ENCODE measurements at places on chromosomes 5 and 9. TPM values are rescaled to one million over a fixed set of nuclear protein-coding genes. Genes with fewer than 3 reads are reported as not detected.

JAKMIP2 gene
- total RNA-seq, result 1.1 TPM

GRCh38 chr5:56481428-56482357 lies 248.6 kb upstream of the ANKRD55 start:
- peak; percentile 92 for DNase-seq

DNA sequence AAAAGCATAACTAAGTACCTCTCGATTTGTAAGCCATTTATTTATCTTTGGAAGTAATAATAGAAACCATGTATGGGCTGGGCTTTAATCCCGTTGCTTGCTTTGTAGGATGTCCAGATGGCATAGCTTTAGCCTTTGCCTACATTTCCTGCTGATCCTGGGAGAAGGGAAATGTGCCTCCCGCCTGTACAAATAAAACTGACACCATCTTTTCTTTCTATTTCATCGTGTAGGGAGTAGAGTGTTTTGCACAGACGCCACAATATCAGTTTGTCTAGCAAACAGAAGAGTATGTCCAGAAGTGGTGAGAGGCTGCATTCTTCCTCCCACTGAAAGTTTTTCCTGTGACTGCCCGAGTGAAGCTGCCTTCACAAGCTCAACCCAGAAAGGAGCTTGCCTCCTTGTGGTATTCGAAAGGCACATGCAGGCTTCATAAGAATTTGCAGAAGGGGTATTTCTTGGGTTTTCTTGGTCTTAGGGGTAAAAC lies 24.7 kb upstream of the TJP2 start:
- DNase-seq, result peak; percentile 84

- DNase-seq, result peak; percentile 74
These were observed 4.5 kb downstream of the ELAVL2 start for GRCh38 chr9:23821375-23822181.

- DNase-seq, result no peak
These were observed 247.1 kb downstream of the EBF1 start for GRCh38 chr5:158852622-158853021.

- DNase-seq, result no peak
These were observed 10.4 kb downstream of the SHB start for GRCh38 chr9:38058452-38059232.

GRCh38 chr5:133938929-133939328 lies 29.5 kb downstream of the C5orf15 start:
- no peak for DNase-seq

- no peak for DNase-seq
These were observed 114.0 kb upstream of the ALDH1B1 start for GRCh38 chr9:38278457-38278856.

DNA sequence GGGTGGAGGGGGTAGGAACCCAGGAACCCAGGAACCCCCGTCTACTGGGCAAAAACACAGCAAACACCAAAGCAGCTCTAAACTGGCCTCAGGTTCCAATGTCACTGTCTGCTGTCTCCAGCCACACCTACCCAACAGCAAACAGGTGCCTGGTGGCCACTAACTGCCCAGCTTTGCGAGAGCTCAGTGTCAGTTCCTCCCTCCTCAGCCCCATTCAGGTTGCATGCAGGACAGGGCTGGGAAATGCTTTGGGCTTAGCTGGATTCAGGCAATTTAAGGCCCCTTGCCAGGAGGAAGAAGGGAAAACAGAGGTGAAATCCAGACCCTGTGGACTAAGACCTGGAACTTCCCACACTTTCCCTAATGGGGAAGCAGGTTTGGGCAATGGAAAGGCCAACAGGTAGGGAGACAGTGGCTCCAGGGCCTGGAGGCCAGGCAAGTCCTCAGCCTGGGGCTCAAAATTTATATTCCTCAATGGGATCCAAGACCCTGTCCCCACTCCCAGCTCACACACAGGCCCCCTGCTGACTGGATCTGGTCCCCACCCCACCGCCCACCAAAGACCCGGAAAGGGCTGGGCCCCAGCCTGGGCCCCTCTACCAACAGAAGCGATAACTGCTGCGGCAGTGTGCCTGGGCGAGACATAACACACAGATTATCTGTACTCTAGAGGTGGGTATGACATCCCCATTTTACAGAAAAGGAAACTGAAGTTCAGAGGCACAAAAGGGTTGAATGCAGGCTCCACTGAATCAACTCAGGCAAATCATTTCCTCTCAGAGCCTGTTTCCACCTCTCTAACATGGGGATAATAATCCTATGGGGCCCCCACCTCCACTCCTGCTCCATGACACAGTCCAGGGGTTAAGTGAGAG lies 3.5 kb downstream of the EEIG1 start:
- peak; percentile 22 for DNase-seq

UBE2QL1 gene
- 0.29 TPM for total RNA-seq

- no peak for DNase-seq
These were observed 31.3 kb downstream of the ISL1 start for GRCh38 chr5:51414516-51414915.

DNA sequence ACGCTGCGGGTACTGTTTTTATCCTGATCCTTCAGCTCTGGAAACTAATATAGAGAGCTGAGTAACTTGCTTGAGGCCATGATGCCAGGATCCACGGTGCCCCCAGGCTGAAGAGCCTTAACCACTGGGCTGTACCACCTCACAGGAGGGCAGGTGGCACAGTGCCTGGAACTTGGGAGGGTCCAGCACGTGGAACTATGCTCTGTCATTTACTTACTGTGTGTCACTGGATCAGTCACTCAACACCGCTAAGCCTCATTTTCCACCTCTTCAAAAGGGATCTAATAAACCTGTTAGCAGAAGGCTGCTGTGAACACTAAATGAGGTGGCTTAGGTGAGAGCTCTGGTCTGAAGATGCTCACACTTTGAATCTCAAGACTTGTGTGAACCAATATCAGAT lies 29.6 kb downstream of the KCNIP1 start:
- DNase-seq, result no peak

OR1Q1 gene
- total RNA-seq, result not detected

GRCh38 chr5:53302529-53302928 lies 177.9 kb upstream of the FST start:
- peak; percentile 0 for DNase-seq

DNA sequence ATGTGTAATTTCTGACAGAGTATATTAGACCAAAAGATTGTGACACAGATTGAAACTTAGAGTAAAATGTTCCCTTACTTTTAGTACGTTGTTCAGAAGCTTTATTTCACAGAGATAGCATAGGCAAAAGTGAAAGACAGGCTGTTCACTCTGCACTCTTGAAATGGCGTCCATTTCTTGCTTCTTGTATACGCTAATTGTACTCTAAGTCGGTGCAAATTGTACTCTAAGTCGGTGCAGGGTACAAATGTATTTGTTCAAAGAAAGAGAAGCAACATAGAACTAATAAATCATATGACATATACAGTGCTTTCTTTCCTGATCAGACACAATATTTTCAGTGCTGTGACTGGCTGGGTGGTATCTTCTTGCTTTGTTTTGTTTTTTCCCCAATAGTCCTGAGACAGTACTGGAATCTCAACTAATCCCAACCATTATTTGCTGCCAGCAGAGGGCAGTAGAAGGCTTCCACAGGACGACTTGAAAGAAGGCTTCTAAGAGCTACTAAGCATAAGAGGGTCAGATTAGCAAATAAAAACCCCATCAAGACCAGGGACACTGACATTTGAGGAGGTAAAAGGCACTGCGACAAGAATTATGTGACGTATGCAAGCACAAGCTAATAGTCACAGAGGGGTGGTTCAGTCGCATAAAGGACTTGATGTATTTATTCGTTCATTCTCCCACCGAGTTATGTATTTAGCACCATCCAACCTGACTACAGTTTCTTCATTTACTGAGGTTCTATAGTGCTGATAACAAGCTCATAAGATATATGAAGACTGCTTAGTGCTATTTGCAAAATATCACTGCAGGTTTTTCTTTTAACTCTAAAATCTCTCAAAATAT lies 831.8 kb downstream of the TAF11L14 start:
- DNase-seq, result no peak

C9orf43 gene
- 0.36 TPM for total RNA-seq

SIT1 gene
- total RNA-seq, result 0.36 TPM

DNA sequence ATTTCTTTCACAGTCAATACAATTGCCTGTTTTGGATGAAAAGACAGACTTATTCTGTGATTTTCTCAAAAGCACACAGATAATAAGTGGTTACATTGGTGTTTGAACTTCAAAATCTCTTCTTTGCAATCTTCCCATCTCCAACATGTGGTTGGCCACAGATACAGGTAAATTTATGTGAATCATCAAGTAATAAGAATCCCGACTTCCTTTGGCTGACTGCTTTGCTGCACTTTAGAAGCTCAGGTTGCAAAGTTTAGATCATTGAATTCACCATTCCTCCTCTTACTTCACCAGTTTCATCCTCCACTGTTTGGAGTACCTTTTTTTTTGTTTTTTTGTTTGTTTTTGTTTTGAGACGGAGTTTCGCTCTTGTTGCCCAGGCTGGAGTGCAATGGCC lies 56.5 kb upstream of the ADRB2 start:
- no peak for DNase-seq

DNA sequence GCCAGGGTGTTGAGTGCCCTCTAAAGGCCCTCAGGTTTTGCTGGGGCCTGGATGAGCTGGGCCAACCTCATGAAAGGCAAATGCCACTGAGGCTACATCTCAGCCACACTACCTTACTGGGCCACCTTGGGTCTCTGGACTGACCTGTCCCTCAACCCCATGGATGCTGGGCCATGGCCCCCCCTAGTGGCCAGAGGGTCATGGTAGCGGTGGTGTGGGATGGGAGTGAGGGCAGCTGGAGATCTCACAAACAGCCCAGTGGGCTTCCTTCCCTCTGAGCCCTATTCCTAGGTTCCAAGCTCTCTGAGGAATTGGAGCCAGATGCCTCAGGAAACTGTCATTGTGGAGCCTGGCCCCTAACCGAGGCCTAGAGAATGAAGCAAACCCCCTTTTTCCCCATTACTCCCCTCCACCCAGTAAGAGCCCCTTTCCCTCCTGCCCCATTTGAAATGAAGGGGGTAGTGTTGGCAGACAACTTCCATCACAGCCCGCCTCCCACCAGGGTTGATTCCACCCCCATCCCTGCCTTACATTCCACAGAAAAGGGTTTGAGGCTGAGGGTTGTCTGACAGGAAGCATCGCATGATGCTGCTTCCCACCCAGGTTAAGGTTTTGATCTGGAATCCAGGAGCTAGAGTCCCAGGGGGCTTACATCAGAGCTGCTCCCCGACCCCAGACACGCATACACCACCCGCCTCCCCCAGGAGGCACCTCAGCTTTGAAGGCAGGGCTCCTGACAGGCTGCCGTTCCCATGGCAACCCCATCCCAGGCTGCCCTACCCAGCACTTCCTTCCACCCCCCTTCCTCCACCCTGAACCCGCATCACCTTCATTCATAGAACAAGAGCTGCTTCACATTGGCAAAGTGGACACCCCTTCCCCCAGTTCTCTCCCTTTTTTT lies 63.9 kb downstream of the PCDH1 start:
- peak; percentile 94 for DNase-seq

DNA sequence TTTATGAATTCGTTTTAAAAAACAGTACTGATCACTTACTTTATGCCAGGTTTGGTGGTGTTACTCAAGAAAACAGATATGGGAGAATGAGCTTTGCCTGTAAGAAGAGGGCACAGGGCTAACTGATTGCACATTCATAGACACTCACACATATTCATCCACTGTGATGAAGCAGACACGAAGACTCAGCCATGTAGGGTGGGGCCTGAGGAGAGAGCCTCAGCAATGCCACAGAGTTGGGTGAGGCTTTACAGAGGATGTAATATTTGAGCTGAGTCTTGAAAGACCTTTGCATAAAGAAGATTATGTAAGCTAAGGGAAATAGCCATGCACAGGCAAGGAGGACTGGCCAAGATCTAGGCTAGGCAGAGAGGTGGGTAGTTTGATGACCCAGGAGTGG lies 472.8 kb downstream of the PSAT1 start:
- DNase-seq, result no peak

DNA sequence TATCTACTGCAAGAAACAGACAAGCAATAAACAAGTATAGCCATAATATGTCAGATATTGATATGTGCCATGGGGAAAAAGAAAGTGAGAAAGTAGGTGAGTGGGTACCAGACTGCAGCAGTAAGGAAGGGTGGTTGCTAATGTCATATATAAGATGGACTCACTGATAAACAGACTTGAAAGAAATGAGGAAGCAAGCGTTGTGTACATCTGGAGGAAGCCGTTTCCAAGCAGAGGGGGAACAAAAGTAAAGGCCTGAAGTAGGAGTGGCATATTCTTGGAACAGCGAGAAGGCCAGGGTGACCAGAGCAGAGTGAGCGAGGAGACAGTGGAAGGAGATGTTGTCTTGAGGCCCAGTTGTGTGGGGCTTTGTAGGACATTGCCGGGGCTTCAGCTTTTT lies 142.2 kb upstream of the MAP3K1 start:
- DNase-seq, result no peak

DNA sequence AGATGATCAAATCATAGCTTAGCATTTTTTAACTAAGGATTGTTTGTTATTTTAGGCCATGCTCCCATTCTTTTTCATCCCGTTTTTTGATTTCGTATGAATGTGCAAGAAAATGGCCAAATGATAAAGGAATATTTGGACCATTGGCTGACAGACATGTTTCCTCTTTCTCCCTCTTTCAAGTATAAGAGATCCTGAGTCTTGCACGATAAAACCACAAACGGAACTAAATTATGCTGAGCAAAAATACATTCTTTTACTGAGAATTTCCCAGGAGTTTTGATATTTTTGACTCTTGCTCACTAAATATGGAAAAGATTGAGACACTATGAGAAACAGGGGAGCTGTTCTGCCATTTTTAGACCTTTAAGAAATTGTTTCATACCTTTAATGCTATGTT lies 90.4 kb upstream of the KLF9 start:
- no peak for DNase-seq

ORM1 gene
- not detected for total RNA-seq

DNA sequence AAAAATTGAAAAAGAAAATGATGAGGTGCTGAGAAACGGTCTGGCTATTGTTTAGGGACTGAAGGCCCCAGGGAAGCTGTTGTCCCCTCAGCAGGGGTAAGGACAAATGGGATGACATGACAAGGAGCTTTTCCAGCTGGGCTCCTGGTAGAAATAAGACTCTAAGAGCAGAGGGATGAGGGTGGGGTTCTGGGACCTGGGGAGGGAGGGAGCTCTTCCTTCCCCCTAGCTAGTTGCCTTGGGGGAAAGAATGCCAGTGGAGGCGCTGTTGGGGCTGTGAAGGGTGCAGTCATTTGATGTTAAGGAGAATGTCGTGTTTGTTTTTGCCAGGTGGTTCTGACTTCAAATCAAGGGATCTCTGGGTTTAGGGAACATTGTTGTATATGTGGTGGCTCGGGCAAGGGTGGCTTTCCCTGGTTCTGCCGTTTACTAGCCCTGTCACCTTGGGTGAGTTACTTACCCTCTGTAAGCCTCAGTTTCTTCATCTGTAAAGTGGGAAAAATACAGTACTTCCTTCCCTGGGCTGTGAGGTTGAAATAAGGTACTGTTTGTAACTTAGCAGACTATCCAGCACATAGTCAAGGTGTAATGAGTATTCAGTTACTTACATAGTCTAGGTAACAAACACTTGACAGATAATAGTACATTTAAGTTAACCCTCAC lies 47.8 kb downstream of the WWC1 start:
- DNase-seq, result no peak

DNA sequence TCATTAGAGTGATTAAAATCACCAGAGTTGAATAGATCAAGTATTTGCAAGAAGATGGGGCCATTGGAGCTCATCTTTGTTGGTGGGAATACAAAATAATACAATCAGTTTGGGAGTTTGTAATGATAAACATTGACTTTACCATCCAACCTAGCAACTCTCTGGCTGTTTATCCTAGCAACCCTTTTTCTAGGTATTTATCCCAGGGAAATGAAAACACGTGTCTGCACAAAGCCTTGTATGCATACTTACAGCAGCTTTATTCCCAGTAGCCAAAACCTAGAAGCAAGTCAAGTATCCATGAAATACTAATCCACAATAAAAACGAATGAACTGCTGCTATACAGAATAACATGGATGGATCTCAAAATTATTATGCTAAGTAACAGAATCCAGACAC lies 152.7 kb upstream of the DAB2 start:
- no peak for DNase-seq

Measured in osteoblast (primary cell).